ENCODE measurements at places on chromosomes 16 and 17. TPM values are rescaled to one million over a fixed set of nuclear protein-coding genes. Genes with fewer than 3 reads are reported as not detected.

Gene CDK3
- total RNA-seq = 1.7 TPM

Gene RHBDL3
- total RNA-seq = 0.49 TPM

Gene SOCS1
- total RNA-seq = 5.2 TPM

Gene NT5C
- 52.0 TPM for total RNA-seq

Gene TK2
- 54.5 TPM for total RNA-seq

Gene PROCA1
- 0.65 TPM for total RNA-seq

Gene HLF
- 1.3 TPM for total RNA-seq

Gene KRT31
- not detected for total RNA-seq

All from hair follicle dermal papilla cell (primary cell).